ENCODE measurements at places on chromosomes 3 and 15. TPM values are rescaled to one million over a fixed set of nuclear protein-coding genes. Genes with fewer than 3 reads are reported as not detected.

DNA sequence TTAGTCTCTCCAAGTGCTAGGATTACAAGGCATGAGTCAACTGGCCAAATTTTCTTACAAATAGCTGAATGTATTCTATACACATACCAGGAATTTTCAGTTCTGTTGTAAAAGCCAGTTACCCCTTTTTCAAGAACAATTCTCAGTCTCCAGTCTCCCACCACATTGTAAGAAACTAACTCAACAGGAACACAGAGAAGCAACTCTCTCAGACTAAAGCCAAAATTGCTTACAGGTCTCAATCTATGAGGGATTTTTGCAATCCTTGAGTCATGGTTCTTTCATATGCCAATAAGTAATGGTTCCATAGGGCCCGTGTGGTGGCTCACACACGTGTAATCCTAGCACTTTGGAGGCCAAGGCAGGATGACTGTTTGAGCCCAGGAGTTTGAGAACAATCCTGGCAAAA lies 8.5 kb downstream of the IP6K2 start:
- no peak for DNase-seq

DNA sequence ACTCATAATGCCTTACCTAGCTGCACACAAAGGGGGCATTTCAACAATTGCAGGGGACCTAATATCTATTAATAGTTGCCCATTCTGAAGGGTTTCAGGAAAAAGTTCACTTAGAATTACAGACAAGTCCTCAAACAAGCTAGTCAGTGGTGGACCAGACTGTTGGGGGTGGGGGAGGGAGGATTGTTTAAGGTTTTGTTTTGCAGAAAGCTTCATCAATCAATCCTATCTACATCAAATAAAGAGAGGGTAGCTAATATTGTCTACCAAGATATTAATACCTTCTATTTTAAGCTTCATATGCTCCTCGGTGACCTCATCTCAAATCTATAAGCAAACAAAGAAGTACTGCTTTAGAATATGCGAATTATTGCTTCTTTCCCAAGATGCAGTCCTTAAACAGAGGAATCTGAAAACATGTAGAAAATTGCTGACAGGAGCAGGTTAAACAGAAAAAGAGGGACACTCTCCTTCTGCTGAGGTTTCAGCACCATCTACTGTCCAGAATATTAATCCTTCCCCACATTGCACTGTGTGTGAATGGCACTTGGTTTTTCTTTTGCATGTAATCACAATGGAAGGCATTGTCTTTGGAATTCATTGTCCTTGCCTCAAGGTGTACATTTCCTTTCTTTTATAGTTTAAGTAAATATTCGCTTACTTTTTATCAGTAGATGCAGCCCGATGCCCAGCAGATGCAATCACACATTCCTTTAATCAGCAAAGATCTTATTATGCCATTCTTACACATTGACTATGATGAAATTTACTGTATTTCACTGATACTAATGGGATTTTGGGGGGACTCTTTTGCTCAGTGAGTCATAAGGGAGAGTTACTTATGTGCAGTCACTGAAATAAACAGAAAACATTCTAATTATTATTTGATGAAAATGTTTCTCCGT lies 94.7 kb downstream of the IL5RA start:
- peak; percentile 64 for DNase-seq

- DNase-seq = no peak
Measured at GRCh38 chr15:67839499-67839928, 331 bp downstream of the RNU6-1 start.

- no peak for DNase-seq
Measured at GRCh38 chr3:39407259-39407629, 724 bp downstream of the RPSA start.

HIGD2B gene
- not detected for polyA plus RNA-seq

DNA sequence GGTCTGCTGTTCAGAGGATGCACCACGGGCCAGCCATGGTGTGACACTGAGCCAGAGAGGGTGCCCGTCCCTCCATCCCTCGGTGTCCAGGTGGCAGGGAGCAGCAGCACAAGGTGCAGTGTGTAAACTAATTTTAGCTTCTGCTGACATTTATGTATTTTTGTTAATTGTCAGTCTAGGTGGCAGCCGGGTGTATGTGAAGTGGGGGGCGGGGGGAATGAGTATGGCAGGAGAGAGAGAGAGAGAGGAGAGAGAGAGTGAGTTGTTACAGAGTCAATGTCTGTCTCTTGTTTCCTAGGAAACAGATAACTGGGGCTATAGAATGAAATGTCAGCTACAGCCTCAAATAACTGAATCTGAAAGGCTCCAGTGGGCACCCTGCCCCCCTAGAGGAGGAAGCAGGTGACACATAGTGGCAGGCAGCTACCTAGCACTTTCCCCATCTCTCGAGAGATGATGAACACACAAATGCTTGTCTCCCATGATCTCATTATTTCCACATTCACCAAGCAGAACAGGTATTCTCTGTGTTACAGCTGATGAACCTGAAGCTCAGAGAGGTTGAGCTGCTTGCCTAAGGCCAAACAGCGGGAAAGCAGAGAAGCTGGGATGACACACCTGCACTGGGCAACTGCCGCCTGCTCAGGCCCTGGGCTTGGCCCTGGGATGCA lies 24.7 kb downstream of the RASGRF1 start:
- DNase-seq = no peak

- no peak for DNase-seq
Measured at GRCh38 chr3:31688984-31689383, 156.3 kb downstream of the STT3B start.

DNA sequence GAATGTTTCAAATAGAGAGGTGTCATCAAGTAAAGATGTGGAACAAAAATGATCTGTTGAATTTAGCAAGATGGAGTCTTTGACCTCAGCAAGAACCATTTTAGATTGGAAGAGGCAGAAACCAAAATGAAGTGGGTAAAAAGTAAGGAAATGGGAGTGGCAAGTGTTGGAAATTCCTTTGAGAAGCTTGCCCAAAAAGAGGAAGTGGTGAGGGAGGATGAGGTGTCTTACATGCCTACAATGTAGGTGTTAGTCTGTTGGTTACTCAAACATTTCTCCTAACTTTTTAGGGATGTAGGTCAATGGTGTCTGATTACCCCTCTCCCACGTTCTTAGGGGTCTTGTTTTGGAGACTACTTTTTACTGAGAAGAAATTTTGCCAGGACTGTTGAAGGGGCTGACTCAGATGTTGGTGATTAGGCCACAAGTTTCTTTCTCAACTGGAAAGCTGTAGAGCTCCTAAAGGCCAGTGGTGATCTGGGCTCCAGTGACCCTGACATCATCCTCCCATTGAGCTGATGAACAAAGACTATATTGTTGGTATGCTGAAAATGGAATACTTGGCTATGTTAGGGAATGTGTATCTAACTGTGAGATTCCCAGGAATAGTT lies 5.1 kb downstream of the PPP2R3A start:
- no peak for DNase-seq

MTHFS gene
- polyA plus RNA-seq = 19.8 TPM

GRCh38 chr15:99566157-99566897 lies 543 bp downstream of the MEF2A start:
- no peak for DNase-seq

ALDH1L1 gene
- polyA plus RNA-seq = 67.4 TPM

SNURF gene
- 7.9 TPM for polyA plus RNA-seq

GRCh38 chr3:10205451-10206165 lies 40.9 kb downstream of the IRAK2 start:
- DNase-seq = no peak

CHRM5 gene
- polyA plus RNA-seq = 1.2 TPM

DNA sequence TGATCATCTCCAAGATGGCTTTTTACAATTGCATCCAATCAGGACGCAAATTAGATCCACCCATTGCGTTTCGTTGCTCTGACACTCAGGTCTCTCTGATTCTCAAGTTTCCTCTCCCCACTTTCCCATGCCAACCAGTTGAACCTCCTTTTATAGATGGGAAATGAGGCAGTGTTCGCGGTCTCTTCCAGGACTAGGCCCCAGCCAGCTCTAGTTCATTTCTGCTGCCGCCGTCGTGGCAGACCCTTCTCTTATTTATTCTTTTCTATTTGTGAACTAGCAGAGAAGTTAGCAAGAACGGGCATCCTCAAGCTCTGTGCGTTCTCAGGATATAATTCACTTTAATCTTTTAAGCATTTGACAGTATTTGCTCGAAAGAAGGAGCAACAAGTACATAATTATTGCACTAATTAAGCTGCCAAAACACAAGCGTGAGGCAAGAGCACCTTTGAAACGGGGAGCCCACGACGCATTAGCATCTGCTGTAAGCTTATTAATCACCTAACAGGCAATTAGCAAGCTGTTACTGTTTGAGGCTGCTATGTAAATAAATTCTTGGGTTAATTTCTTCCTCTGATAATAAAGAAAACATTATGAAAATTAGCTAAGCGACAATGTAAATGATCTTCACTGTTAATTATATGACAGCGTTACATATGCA lies 246.4 kb upstream of the TLE3 start:
- peak; percentile 95 for DNase-seq

GRCh38 chr3:12230877-12231276 lies 58.0 kb upstream of the PPARG start:
- DNase-seq = no peak

WWTR1 gene
- 44.9 TPM for polyA plus RNA-seq

- DNase-seq = no peak
Measured at GRCh38 chr15:31887246-31887645, 143.1 kb upstream of the CHRNA7 start.

DNA sequence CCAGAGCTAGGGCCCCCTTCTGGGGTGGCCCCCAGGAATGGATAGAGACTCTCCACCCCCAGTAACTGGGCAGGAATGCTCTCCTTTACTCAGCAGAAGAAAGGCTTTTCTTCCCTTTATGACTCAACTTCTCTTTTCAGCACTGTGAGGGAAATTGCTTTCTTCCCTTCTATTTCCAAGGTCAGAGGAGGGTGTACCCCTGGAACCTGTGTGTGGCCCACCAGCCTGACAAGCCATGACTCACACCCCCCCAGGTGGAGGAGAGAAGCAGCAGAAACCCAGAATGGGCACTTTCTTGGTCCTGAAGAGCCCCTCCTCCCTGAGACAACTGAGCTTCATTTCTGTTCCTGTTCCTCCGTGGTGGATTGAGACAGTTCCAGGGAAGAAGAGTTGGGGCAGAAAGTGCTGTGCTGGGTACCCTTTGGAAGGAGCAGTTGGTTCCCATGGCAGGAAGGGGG lies 2.7 kb upstream of the ANKRD63 start:
- no peak for DNase-seq

DNA sequence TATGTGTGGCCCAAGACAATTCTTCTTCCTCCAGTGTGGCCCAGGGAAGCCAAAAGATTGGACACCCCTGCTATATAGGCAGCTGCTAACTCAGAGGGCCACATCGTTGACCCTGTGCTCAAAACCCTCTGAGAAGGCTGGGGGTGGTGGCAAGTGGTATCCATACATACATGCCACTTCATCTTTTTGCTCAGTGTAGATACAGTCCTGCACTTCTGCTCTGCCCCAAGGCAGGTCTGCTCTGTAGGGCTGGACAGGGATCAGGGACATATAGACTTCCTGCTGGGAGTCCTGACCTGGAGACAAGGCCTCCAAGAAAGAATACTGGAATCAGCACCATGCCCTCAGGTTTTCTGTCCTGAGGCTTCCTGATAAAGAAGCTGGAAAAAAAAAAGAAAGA lies 4.5 kb upstream of the HCN4 start:
- no peak for DNase-seq

PCOLCE2 gene
- polyA plus RNA-seq = 8.8 TPM

GLCE gene
- polyA plus RNA-seq = 25.6 TPM

- no peak for DNase-seq
Measured at GRCh38 chr15:89400116-89400781, 65.6 kb upstream of the POLG start.
